ENCODE measurements at places on chromosomes 12 and 14.

DNA sequence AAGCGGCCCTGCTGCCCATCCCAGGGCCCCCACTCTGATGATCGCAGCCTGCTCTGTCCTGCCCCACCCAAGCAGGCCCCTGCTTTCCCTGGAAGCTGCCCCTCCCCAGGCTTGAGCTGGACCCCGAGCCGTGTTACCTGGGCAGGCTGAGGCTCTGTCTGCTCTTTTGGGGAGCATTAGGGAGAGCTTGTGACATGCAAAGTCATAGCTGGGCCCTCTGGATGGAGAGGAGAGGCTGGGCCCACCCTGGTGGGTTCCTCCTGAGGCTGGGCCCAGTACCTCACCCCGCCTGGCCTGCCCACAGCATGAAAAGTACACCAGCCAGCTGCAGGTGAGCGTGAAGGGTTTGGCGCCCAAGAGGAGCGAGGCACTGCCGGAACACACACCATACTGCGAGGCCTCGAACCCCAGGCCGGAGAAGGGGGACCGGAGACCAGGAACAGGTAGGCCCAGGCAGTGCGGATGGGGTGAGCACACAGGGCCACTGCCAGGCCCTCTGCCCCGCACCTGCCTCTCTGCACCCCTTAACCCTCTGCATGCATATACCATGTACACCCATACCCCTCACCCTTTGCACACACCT, 15.0 kb downstream of the CEP170B start:
- no peak for DNase-seq

- DNase-seq: no peak
Observed at GRCh38 chr12:41514907-41515306, 326.8 kb downstream of the PDZRN4 start.

DNA sequence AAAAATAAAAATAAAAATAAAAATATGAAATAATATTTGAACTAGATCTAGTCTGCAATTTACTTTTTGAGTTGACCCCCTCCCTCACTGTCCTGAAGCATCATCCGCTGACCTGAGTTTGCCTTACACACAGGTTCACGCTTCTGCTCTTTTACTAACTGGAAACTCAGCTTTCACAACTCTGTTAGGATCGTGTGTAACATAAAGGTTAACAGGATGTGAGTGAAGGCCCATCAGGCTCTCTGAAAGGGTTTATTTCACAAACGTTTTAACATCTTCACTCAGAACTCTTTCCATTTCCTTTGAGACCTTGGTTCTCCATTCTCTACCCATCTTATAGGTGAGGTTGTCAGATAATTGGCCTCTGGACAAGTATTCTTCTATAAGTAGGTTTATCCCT, 191.4 kb downstream of the FOXN3 start:
- no peak for DNase-seq

DNA sequence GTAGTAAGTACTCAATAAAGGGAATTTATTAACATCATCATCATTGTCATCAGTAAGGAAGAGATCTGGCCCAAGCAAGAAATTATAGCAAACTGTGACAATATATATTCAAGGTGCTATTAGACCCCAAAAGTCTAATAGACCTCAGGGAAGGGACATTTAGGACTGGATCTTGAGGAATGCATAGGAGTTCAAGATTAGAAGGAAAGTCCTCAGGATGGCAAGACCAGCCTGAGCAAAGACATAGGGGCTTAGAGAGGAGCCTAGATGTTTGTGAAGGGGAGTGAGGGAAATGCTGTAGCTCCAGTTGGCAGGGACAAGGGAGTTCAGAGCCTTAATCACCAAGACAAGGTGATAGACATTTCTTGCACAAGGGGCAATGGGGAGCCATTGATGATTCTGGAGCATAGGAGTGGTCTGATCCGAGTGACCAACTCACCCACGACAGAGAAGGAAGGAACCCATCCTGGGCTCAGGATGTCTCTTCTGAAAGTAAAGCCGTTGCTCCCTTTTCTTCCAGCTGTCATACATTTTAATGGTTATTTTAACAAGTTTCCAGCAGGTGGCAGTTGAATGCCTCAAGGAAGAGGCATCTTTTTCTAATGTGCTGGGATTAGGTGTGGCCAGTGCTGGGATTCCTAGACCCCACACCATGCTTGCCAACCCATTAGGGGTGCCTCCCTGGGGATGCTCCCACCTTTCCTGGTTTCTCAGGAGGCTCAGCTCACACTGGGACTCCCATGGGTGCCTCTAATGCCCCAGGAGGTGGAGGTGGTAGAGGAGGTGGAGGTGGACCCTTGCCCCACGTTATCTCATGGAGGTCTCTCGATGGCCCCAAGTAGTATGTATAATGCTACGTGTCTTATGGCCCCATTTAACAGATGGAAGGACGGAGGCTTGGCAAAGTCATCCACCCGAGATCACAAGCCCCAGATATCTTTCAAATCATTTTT, 37.8 kb downstream of the PHETA1 start:
- peak; percentile 6 for DNase-seq

DNA sequence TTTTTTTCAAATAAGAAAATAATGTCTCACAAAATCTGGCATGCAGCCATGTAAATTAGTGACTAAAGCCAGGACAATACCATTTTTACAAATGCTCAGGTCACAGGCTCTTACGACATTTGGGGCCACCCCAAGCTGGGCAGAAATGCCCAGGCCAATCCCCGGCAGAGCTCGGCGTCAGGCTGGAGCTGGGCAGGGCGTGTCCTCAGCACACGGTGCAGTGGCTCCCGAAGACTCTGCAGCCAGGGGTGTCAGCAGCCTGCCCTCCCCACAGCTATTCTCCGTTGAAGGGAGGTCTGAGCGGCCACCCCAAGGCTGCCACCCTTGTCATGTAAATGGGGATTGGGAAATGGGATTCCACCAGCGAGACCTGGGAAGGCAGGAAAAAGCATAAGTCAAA, 158.6 kb downstream of the DICER1 start:
- no peak for DNase-seq

- no peak for DNase-seq
Observed at GRCh38 chr12:49294804-49295081, 204 bp upstream of the PRPH start.

- DNase-seq: peak; percentile 49
Observed at GRCh38 chr12:96047229-96048211, 12.1 kb upstream of the LTA4H start.

DNA sequence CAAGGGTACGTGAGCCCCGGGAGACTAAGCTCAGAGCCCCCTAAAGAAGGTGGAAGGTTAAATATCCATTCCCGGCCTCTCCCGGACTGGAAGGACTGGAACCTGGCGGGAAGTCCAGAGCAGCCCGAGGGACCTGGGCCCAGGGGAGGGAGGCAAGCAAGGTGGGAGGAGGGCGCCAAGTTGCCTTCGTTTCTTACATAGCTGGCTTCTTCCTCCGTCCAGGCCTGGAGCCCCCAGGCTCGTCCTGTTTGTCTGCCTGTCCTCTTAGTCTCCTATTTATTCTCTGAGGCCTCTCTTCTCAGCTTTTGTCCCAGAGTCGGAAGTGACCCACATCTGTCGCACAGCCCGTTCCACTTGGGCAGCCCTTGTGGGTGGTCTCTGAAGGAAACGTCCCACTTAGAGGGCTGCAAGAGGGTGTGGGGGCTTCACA, 745 bp downstream of the PCK2 start:
- DNase-seq: no peak

GRCh38 chr12:51262758-51263177, 7.4 kb downstream of the SMAGP start:
- no peak for DNase-seq

DNA sequence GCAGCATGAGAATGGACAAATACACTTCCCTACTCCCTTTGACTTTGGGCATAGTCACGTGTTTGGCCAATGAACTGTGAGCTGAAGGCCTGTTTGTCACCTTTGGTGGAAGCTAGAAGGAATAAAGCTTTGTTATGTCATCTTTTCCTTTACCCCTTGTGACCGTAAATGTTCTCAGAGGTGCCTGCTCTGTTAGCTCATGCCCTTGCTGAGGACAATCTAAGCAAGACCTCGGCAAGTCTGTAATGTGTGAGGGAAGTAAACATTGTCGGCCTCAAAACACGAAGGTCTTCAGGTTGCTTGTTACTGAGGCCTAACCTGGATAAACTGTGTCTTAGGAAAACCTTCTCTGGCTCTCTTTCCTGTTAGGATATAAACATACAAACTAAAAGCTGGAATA, 354.2 kb downstream of the TMEM132D start:
- no peak for DNase-seq

- no peak for DNase-seq
Observed at GRCh38 chr12:68246350-68246749, 7.1 kb downstream of the IL22 start.

DNA sequence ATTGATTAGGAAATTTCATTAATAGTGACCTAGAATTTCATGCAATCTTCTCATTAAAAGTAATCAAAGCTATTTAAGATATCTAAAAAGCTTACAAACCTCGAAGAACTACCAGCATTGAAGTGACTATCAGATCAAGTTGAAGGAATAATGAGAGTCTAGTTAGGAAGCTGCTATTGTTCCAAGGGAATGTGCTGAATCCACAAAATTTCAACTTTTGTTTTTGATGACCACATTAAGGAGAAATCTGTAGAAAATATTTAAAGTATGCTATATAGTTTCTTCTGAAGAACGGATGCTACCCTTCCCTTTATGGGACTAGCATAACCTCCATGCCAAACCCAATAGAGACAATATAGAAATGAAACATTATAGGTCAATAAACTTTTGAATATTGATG, 2.5 kb upstream of the CTSG start:
- DNase-seq: no peak

GRCh38 chr14:96167224-96168148, 37.2 kb upstream of the BDKRB2 start:
- DNase-seq: no peak

DNA sequence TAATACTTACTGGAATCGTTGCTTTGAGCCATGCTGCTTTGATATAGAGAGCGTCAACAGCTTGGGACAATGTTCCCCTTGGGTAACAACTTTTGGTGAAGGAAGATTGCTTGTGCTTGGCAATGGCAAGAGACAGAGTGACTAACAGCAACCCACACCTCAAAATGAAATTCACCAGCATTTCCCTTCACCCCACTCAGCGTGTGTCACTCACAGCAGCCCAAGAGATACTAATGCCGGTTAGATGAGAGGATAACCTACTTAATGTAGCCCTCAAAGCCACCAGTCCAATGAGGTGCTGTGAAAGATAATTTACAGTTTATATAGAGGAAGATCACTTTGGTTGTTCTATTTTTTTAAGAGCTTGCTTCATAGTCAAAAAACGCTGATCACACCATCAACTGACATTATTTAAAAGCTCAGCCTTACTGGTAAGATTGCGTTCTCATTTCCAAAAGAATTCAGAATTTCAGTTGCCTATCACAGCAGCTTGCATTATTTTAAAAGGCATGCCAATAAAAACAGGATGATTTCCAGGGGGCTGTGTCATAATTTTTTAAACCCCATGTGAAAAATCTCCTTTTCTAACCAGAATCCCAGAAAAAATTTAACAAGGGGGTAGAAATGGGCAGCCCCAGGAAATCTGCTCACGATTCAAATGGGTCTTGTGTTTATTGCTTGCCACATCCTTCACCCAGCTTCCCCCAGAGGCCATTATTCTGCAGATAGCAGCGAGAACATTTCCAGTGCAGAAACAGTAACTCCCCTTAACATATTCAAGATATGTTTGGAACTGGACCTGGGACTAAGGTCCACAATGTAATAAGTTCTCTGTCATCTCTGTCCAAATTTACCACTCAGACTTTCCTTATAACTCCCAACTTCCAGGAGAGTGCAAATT, at the start of gene IL26:
Gene IL26, minus strand, starts transcription at position 235 of the 901 bp plus-strand sequence. Its CDS starts 54 bp downstream, at position 181.
- DNase-seq: peak; percentile 25

DNA sequence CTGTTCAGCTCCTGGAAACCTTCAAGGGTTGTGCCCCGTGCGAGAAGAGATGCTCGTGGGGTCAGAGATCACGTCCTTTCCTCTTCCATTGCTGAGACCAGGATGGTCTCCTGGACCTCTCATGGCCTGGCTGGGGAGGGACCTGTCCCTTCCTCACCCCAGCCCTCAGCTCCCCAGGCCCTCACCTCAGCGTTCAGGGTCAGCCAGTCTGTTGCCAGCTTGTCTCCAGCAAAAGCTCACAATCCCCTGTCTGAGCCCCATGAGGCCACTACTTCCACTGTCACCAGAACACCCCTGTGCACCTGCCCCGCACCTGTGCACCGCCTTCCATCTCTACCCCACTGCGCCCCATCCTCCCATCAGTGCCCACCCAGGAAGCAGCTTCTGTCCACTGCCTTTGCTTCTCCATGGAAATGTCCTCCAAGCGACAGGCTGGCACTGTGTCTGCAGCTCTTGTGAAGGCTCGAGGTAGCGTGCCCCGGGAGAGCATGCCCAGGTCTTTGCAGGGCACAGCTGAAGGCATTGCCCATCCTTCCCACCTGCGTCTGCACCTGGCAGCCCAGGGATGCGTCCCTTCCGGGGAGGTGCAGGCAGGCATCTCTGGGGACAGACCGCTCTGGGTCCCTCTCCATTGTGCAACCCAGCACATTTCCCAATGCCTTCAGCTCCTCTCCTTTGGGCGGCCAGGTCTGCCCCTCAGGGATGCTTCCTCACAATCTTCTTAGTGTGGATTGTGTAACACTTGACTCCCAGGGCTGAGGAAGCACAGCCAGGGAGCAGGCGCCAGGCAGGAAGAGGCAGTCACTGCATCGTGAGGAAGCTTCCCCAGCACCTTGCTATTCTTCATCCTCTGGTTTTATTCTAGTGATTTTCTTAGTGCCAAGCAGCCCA, 179.6 kb downstream of the ADGRD1 start:
- no peak for DNase-seq
